Epithelial cell of proximal tubule (primary cell): ENCODE measurements at places on chromosomes 3 and 15. TPM values are rescaled to one million over a fixed set of nuclear protein-coding genes. Genes with fewer than 3 reads are reported as not detected.

- no peak for DNase-seq
Observed at GRCh38 chr3:191360620-191361019, 30.3 kb upstream of the UTS2B start.

CYP1A2 gene
- not detected in 2 replicates for total RNA-seq

GRCh38 chr3:168952551-168952950, 711.0 kb downstream of the MECOM start:
- DNase-seq, result peak; percentile 37

GRCh38 chr3:50205413-50206276, 574 bp downstream of the SLC38A3 start:
- DNase-seq, result no peak

DNA sequence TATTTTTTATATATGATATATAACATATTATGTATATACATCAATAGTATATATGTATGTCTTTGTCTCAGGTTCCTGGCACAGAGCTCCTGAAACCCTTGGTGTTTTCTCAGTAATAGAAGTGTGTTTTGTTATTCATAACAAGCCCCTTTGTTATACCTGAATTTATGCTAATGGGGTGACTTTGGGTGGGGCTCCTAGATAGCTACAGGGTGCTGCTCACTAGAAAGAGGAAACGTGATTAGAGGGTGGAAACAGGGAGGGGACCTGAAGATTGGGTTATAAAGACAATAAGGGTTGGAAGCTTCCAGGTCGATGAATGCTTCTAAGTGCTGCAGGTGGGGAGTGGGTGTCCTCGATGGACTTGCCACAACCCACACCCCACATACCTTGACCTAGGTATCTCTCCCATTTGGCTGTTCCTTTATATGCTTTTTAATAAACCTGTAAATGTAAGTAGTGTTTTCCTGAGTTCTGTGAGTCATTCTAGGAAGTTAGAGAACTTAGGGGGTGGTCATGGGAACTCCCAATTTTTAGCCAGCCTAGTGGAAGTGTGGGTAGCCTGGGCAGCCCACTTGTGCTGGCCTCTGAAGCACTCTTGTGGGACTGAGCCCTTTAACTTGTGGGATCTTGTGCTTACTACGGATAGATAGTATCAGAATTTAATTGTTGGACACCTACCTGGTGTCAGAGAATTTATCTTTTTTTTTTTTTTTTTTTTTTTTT, 36.9 kb upstream of the C15orf39 start:
- DNase-seq, result no peak

- DNase-seq, result no peak
Observed at GRCh38 chr3:24454393-24454792, 40.3 kb downstream of the THRB start.

DNA sequence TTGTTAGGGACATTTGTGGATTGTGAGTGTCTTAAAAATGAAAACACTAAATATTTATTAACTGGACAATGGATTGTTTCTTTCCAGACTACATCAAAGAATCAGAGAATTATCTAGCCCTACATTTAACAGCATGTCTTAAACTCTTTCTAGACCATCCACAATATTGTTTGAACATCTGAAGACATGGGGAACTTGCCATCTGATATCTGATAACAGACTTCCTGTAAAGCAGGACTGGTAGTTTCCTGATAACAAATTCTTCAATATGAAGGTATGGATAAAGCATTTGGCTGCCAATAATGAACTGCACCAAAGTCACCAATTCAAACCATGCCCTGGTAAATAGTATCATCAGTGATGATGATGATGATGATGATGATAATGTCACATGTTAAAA, 26.2 kb upstream of the HACD2 start:
- no peak for DNase-seq

GRCh38 chr15:43346305-43346704, 15.9 kb upstream of the LCMT2 start:
- DNase-seq, result no peak

DNA sequence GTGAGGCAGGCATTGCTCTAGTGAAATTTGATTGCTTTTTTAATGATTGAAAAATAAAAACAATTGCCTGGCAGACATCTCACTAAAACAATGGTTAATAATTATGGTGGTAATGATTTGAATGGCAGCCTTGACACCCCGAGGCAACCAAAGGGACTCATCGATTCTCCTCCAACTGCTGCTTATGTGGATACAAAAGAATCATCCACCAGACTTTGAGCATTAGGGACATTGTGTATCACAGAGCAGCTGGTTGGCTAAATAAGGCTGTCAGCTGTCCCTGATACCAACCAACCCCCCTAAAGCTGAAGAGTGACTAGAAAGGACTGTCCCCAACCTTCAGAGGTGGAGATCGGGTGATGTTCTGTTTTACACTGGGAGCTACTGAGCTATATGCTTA, 1.7 kb upstream of the CD47 start:
- no peak for DNase-seq

GRCh38 chr3:127371334-127371733, 83.5 kb upstream of the PRR20G start:
- DNase-seq, result no peak

GRCh38 chr15:62444104-62445022, 279.3 kb upstream of the C2CD4B start:
- peak; percentile 81 for DNase-seq

- DNase-seq, result peak; percentile 63
Observed at GRCh38 chr15:28021281-28022039, 77.7 kb downstream of the OCA2 start.

SPATA12 gene
- 0.06 and 0.43 TPM in 2 replicates for total RNA-seq

GOLGA8J gene
- total RNA-seq, result not detected in 2 replicates

GRCh38 chr3:123385001-123385401, 63.9 kb downstream of the ADCY5 start:
- no peak for DNase-seq

GRCh38 chr3:10505050-10505790, at the start of gene ATP2B2:
ATP2B2 (minus strand) TSS chr3:10505586; CDS start chr3:10449543, 56,043 bp downstream.
- no peak for DNase-seq

- DNase-seq, result no peak
Observed at GRCh38 chr15:72249142-72249810, 18.3 kb upstream of the PKM start.

DNA sequence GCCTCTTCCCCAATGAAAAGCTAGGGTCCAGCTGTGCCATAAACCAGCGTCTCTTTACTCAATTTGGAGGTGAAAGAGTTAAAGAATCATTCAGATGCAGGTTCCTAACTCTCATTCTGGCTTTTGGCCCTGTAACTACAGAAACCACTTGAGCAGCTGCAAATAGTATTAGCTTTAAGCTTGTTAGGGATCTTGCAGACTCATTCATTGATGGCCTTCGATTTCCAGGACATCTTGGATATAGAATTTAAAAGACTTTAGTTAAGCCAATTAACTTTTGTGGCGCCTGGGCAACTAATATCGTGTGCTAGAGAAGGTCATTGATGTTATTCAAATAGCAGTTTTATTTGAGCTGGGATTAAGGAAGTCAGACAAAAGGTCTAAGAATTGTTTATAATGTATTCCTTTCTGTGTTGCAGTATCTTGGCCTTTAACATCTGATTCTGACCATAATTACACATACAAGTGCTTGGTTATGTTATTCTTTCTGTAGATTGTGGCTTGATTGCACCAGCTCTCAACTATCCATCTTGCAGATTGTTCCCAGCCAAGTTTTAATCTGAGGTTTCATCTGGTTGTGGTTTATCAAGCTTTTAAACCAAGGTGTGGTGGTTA, 185.3 kb downstream of the CACNA2D3 start:
- no peak for DNase-seq

GRCh38 chr15:63491116-63491827, 13.1 kb upstream of the USP3 start:
- DNase-seq, result no peak

SCAANT1 gene
- not detected in 2 replicates for total RNA-seq

GRCh38 chr3:18283680-18284079, 141.5 kb downstream of the SATB1 start:
- DNase-seq, result no peak

CADPS gene
- total RNA-seq, result not detected in 2 replicates

DHFR2 gene
- 0.92 and 1.8 TPM in 2 replicates for total RNA-seq

DNA sequence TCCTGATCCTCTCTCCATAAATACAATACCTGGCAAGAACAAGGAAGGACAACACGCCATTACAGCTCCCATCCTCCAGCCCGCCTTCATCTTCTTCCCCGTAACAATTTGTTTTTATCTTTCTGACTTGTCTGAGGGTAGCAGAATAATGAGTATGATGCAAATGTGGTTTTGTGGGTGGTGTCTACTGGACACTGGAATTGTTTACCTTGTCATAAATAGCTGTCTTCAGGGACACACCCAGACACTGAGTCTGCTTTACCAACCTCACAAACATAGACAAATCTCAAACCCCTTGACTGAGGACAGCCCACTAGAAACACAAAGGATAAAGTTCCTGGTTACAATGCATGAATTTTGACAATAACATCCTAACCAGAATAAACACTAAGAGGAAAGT, 13.4 kb downstream of the WDR72 start:
- no peak for DNase-seq

ZNF385D gene
- total RNA-seq, result under 0.01 and 0.43 TPM in 2 replicates

CCR8 gene
- total RNA-seq, result not detected in 2 replicates

GRCh38 chr3:23672628-23673027, 133.1 kb upstream of the UBE2E1 start:
- DNase-seq, result no peak

- no peak for DNase-seq
Observed at GRCh38 chr3:120198305-120198878, 86.6 kb downstream of the GPR156 start.

PLCB2 gene
- 0.81 and 1.2 TPM in 2 replicates for total RNA-seq

- DNase-seq, result no peak
Observed at GRCh38 chr3:157475921-157476414, 27.2 kb downstream of the VEPH1 start.

- DNase-seq, result no peak
Observed at GRCh38 chr3:69535613-69536012, 149.7 kb upstream of the FRMD4B start.

ISY1 gene
- 7.8 and 33.1 TPM in 2 replicates for total RNA-seq

LRRN1 gene
- 2.6 and 4.9 TPM in 2 replicates for total RNA-seq

- no peak for DNase-seq
Observed at GRCh38 chr3:127556565-127556964, 34.0 kb downstream of the TPRA1 start.

SEMA6D gene
- 0.51 and 2.6 TPM in 2 replicates for total RNA-seq

DNA sequence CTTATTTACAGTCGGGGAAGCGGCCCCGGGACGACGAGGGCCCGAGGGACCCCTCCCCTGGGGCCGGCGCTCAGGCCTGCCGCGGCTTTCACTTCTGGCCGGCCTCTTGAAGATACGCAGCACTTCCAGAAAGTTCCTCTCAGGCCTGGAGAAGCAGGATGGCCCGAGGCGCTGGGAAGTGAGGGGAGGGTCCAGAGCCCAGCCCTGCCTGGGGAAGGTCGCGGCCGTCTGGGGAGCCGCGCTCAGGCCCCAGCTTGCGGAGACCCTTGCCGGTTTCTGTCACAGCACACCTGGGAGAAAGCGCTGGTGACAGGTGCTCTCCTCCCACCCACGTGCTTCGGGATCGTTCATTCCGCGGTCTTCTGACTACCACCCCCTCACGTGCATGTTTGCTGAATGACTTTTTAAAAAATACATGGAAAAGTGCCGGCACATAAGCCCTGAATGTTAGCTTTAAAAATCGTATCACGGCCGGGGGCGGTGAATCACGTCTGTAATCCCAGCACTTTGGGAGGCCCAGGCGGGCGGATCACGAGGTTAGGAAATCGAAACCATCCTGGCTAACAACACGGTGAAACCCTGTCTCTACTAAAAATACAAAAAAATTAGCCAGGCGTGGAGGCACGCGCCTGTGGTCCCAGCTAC, 727 bp upstream of the TM2D3 start:
- no peak for DNase-seq

GRCh38 chr3:134076851-134077250, 47.1 kb upstream of the SLCO2A1 start:
- DNase-seq, result no peak

DNA sequence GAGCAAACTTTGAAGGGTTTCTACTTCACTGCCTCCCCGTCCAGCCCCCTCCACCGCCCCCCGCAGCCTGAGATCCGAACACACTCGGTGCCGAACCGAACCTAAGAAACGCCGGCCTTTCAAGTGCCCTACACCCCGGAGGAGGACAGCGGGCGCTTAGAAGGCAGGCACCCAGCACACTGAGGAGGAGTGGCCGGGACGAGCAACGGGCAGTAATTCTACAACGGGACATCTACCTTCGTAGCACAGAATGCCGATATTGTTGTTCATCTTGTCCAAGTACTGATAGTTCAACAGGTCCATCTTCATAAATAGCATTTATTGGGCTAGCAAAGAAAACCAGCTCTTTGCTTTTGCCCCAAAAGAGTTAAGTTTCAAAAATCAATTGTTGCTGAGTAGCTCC, 513 bp downstream of the VGLL4 start:
- no peak for DNase-seq

- no peak for DNase-seq
Observed at GRCh38 chr15:31265090-31265870, 61.4 kb upstream of the KLF13 start.

MYLK gene
- 81.4 TPM in 2 replicates for total RNA-seq

DNA sequence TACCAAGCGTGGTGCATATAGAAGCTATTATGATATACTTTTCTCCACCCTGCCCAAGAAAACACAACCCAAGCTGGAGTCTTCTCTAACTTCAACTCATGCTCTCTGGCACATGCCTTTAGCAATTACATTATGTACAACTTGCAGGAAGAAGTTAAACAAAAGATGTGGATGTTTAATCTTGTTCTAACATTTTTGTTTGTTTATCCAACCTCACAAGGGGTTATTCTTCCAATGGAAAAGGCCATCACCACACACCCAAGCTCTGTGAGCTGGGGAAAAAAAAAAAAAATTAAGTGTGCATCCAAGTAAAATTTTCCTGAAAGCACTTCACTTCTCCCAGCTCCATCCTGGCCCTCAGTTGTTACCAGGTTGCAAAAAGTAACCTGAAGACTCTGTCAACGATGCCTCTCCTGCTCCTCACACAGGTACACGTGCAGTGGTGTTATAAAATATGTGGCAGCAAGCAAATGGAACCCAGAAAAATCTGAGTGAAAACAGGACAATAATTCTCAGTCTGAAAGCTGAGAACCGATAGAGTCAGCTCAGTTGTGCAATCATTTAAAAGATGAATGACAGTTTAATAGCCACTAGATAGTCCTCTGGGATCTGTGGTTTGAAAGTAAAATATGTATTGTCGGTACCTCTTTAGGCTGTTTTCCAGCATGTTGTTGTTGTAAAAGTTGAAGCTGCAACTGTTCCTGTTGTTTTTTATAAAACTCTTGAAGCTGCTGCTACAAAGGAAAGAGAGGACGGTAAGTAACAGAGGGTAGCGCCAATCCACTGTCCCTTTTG, 531.4 kb downstream of the FOXP1 start:
- no peak for DNase-seq
